Kasumi-1 (cell line): ENCODE measurements at places on chromosomes 5 and 9.

DNA sequence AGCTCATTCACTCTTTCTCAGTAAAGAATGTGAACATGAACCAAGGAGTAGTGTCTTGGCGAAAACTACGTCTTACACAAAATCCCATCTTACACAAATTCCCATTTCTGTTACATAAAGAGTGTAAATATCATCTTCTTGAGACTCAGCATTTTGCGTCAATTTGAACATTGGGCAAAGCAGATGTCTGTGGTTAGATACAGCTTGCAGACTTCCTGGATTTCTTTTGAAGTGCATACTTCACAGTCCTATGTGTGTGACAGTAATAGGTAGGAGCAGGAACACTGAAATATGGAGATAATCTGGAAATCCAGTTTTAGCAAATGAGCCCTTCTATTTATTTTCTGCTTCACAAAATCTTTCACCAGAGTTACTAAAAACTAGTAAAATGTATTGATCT lies 58.8 kb downstream of the C6 start:
- no peak for DNase-seq

DNA sequence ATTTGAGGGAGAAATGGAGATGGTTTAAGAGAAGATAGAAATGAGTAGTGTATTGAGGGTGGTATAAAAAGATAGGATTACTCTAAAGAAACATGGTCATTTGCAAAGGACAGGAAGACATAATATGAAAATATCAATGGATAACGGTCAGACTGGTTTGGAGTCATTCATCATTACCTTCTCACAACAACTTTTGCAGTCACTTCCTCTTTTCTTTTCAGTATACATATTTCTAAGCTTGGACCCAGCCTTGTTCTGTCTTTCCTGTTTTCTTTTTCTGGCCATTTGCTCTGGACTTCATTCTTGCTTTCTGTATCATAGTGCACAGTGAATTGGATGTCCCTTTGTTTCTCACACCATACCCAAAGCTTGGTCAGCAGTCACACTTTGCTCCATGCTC lies 966.5 kb upstream of the TYRP1 start:
- no peak for DNase-seq

DNA sequence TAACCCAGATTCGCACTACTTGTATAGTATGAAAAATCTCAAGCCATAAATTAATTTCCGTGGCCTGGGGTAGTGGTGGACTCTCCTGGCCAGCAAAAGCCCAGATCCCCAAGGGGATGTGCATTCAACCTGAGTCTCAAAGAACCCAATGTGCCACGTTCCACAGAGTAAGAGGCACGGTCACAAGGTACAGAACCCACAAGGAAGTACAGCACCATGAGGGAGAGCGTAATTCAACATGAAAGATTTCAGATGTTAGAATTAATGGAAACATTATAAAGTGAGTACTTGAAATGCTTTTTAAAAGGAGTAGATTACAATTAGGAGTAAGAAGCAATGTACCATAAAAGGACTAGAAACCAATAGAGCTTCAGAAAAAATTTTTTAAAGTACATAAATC lies 23.4 kb downstream of the SRD5A1 start:
- DNase-seq, result no peak

GRCh38 chr5:127235136-127235535 lies 55.5 kb upstream of the MEGF10 start:
- DNase-seq, result no peak

GRCh38 chr9:134970719-134971118 lies 53.0 kb upstream of the FCN1 start:
- no peak for DNase-seq

DNA sequence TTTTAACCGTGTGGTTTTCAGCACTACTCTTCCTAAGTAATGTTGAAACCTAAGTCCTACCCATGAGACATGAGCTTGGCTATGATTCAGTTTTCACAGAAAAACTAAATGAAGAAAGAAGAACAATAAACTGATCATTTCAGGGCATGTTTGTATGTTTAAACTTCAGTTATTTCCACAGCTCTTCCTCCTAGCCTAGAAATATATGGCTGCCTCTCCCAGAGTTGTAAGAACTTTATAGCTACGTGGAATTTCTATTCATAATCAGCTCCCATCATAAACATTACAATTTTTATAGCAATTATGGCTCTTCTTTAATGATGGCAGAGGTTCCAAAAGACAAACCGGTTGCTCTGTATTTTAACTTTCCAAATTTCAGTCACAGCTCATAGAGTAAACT lies 314.7 kb upstream of the ADAMTSL1 start:
- DNase-seq, result no peak

DNA sequence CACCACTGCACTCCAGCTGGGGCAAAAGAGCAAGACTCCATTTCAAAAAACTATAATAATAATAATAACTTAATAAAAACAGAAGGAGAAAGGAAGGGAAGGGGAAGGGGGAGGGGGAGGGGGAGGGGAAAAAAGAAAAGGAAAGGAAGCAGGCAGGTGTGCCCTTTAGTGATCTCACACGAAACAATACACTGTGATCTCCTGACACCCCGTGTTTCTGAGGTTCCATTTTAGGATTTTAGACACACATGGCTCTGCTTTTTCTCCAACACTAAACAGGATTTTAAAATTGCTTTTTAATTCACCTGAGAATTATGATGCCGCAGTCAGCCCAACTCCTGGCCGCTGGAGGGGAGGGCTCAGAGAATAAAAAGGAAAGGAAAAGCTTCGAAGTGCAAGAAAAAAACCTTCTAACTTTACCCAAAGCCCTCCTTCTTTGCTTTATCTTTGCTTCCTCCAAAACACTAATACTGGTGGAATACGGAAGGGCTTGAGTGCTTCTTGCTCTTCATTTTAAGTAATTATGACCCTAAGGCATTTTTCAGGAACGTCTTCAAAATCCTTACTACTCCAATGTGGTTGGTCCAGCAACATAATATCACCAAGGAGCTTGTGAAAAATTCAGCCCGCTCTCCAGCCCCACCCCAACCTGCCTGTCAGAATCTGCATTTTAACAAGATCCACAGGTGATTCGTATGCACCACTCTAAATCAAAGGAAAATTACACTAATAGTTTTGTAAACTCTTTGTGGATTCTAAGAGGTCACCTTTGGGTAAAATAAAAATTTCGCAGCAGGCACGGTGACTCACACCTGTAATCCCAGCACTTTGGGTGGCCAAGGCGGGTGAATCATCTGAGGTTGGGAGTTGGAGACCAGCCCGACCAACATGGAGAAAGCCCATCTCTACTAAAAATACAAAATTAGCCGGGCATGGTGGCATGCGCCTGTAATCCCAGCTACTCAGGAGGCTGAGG lies 66.0 kb downstream of the MYO10 start:
- DNase-seq, result no peak

GRCh38 chr5:54254482-54255198 lies 55.7 kb downstream of the ARL15 start:
- DNase-seq, result no peak

GRCh38 chr5:179967489-179967888 lies 59.8 kb upstream of the TBC1D9B start:
- no peak for DNase-seq

DNA sequence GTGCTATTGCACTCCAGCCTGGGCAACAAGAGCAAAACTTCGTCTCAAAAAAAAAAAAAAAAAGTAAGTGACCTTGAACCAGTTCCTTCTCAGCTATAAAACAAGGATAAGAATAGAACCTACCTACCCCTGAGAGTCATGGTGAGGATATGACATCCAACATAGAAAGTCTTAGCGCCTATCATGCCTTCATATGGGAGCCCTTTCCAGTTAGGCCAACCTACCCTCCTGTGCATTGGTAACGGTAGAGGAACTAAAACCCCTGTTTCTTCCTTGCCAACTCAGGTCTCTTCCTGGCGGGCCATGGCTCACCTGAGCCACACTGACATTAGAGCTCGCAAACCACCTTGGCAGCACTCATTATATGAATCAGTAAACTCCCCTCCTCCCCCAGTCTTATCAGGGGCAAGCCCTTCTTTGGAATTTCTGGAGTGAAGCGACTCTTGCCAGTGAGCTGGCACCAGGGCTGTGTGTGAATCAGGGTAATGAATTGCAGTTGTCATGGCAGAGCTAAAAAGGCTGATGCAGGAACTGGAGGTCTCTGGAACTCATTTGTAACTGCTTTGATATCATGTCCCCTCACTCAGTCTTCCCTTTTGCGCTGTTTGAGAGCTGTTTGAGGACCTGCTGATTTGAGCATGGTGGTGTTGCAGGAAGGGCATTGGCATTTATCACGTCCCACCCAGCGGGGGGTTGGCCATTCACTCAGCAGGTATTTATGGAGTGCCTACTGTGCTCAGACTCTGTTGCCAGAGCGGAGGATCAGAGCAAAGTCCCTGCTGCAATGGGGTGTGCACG lies 10.3 kb downstream of the WWC1 start:
- DNase-seq, result no peak

DNA sequence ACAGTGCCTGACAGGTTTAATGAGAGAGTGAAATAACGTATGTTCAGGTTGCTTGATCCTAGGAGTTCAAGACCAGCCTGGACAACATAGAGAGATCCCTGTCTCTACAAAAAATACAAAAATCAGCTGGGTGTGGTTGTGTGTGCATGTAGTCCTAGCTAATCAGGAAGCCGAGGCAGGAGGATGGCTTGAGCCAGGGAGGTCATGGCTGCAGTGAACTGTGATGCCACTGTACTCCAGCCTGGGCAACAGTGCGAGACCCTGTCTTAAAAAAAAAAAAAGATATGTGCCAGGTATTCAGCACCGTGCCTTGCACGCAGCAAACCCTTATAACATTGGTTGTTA lies 38.8 kb upstream of the SPRY4 start:
- no peak for DNase-seq

- DNase-seq, result no peak
Measured at GRCh38 chr5:73231246-73231778, 58.3 kb downstream of the TMEM174 start.

DNA sequence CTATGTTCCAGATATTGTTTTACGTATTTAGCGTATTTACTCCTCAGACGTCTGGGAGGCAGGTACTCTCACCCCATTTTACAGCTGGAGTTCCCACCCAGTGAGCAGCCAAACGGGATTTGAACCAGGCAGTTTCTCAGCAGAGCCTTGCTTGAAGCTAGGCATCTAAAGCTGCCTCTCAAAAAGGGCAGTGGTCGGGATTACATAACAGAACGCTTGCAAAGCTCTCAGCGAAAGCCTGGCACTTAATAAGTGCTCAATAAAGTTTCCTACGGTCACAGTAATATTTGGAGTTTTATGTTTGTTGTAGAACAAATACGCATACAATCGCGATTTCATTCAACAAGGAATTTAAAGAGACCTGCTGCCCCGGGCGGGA lies 286 bp upstream of the BSPRY start:
- DNase-seq, result peak; percentile 9

- DNase-seq, result no peak
Measured at GRCh38 chr5:152466085-152466745, 61.1 kb upstream of the NMUR2 start.

DNA sequence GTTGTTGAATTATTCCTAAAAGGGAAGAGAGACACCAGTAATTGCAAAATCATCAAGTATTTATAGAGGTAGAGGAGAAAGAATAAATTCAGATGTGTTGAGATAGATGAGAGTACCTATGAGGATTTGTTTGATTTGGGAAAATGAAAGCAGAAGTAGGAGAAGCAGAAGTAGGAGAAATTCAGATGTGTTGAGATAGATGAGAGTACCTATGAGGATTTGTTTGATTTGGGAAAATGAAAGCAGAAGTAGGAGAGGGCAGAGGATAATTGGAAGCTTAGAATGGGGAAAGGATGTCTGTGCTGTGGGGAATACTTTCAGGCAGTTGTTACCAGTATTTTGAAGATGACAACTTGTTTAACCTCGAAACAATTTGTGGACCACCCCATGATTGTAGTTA lies 35.1 kb upstream of the ZCCHC7 start:
- DNase-seq, result no peak

DNA sequence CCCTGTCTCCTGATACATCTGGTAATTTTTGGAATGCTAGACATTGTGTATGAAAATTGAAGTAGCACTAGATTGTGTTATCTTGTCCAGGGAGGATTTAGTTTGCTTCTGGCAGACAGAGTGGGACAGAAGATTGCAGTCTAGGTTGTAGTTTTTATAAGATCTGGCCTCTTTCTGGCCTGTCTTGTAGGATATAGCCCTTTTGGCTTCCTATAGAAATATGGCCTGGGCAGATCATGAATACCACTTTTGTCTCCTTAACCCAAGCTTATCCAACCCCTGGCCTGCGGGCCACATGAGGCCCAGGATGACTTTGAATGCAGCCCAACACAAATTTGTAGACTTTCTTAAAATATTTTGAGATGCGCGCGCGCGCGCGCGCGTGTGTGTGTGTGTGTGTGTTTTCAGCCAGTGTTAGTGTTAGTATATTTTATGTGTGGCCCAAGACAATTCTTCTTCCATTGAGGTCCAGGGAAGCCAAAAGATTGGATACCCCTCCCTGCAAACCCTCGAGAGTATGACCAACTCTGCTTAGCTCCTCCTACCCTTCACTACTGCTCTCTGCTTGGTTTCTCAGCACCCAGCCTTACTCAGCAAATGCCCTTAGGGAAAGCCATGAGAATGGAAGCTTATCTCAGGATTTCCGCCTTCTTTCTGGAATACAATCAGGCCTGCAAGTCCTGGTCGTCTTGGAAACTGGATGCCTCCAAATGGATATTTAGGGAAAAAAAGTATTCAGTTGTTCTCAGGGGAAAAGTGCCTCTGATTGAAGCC lies 26.5 kb downstream of the ANKRD33B start:
- no peak for DNase-seq

GRCh38 chr5:179731791-179732411 lies 721 bp upstream of the MAML1 start:
- peak; percentile 76 for DNase-seq

DNA sequence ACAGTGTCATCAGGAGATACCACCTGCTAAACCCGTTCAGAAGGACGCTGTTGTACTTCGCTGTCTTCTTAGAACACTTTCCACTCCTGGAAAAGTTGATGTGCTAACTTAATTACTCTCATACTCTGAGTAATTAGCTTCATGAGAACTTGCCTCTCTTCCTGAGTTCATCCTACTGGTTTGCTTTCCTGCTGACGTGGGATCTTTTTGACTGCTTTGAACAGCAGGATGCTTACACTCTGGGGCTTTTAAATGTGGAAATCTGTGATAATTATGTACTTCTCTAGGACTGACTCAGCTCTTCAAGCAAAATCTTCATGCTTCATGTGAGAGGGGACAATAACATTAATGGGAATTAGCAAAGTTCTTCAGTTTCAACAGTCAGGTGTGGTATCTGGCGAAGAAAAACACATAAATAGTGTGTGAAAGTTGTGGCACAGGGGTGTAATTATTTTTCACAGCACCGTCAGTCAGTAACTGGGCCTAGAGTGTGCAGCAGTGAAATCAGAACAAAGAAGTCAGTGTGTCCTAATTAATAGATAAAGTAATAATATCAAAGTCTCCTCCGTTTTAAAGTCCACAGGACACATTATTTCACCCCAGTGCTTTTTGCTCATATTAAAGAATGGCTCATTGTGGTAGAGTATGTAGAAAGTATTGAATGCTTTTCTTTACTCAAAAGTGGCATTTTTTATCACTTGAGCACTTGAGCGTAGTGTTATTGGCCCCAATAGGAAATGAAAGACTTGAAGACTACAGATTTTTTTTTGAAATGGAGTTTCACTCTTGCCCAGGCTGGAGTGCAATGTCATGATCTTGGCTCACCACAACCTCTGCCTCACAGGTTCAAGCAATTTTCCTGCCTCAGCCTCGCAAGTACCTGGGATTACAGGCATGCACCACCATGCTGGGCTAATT lies 140.9 kb upstream of the DMRT1 start:
- DNase-seq, result no peak
